ENCODE measurements at places on chromosomes 1 and 21.

- DNase-seq: peak; percentile 87
These were observed 62.9 kb downstream of the MDM4 start for GRCh38 chr1:204578867-204579664.

DNA sequence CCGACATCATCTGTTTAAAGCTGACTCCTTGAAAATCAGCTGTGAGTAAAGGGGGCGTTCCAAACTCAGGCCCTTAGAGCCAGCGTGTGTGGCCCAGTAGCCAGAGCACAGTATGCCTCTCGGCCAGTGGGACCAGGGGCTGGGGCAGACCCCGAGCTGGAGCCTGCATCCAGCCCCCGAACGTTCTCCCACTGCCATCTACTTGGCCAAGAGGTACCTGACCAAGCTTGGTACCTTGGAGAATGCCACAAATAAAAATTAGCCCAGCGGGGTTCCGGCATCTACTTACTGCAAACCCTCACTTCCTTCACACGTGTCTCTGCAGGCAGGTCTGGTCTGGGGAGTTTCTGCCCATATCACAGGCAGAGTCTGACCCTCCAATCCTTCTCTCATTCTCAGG is 56.7 kb upstream of the COL6A2 start:
- no peak for DNase-seq

- no peak for DNase-seq
These were observed 72.4 kb downstream of the ATP5PO start for GRCh38 chr21:33843216-33843615.

GRCh38 chr1:92087542-92087941 is 7.4 kb downstream of the BTBD8 start:
- peak; percentile 22 for DNase-seq

GRCh38 chr1:19569786-19570185 is 74.3 kb upstream of the NBL1 start:
- no peak for DNase-seq

DNA sequence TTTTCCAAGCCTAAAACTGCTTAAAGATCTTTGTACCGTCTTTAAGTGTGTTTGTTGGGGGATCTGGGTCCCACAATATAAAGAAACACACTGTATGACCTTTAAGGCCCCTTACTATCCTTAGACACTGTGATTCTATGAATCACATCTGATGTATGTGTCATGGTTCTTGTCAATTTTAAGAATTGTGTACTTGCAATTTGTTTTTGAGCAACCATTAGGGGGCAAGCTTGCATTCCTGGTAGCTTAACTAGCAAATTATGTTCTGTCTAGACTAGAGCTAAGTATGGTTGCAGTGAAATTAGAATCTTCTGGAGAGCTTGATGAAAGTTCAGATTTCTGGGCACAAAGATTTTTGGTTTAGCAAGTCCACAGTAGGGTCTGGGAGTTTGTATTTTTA is 219.5 kb downstream of the TPR start:
- peak; percentile 74 for DNase-seq

- no peak for DNase-seq
These were observed 175.6 kb upstream of the ESRRG start for GRCh38 chr1:216898801-216899200.

- no peak for DNase-seq
These were observed 22.0 kb downstream of the FOXO6 start for GRCh38 chr1:41383094-41383852.

GRCh38 chr1:22317920-22318243 is 133.8 kb upstream of the ZBTB40 start:
- DNase-seq: peak; percentile 36

GRCh38 chr1:107405236-107405635 is 264.4 kb downstream of the NTNG1 start:
- DNase-seq: no peak

DNA sequence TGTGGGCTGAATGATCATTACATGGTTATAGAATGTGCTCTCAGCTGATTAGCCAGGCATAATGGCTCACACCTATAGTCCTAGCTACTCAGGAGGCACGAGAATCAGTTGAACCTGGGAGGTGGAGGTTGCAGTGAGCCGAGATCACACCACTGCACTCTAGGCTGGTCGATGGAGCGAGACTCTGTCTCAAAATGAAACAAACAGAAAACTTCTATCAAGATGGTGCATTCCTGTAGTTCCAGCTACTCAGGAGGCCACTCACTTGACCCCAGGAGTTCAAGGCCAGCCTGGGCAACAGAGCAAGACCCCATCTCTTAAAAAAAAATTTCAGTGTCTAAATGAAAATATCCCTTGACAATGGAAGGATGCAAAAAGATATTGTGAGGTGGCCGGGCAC is 10.9 kb downstream of the TIMM17A start:
- no peak for DNase-seq

DNA sequence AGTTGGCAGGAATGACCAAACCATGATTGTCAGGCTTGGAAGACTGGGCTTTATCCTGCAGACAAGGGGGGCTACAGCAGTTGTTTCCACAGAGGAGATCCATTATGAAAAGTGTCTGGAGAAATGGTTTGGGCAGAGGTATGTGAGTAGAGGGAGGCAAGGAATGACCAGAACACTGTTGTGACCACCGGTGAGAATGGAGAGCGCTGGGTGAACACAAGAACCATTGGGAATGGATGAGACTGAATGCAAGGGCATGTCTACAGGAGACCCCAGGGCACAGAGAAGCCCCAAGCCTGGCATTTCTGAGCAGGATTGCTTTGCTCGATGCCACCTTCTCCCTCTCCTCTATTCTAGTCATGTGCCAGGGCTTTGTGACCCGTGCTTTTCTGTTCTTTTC is 125.1 kb downstream of the CACNA1E start:
- DNase-seq: no peak

DNA sequence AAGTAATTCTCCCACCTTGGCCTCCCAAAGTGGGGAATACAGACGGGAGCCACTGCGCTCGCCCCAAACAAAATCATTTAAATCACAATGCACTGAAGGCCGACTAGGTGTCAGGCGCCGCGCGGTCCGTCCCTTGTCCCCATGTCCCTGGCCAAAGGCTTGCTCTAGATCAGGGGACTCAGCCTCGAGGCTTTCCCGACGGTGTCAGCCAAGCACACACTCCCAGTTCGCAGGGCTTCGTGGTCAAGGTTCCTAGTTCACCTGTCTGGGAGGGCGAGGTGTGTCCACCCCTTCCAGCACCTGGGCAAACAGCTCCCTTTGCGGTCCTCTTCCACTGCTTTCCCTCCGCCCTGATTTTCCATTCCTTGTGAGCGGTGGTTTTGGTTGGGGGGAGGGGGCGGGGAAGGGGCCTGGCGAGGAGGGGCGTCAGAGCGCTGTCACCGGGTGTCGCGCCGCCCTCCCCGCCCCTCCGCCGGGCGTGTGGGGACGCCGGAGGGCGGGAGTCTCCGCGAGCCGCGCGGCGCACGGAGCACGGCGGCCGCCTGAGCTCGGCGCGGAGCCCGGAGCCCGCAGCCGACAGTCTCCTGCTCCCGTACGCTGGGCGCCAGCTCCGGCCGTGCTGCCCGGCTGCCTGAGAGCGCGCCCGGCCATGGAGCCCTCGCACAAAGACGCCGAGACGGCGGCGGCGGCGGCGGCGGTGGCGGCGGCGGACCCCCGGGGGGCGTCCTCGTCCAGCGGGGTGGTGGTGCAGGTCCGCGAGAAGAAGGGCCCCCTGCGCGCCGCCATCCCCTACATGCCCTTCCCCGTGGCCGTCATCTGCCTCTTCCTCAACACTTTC is at the start of gene STUM:
Gene STUM, plus strand, starts transcription at position 509 of the 838 bp plus-strand sequence. Its CDS starts 141 bp downstream, at position 650.
- DNase-seq: peak; percentile 88

- DNase-seq: peak; percentile 77
These were observed 8.5 kb downstream of the FBXO2 start for GRCh38 chr1:11645670-11646265.

DNA sequence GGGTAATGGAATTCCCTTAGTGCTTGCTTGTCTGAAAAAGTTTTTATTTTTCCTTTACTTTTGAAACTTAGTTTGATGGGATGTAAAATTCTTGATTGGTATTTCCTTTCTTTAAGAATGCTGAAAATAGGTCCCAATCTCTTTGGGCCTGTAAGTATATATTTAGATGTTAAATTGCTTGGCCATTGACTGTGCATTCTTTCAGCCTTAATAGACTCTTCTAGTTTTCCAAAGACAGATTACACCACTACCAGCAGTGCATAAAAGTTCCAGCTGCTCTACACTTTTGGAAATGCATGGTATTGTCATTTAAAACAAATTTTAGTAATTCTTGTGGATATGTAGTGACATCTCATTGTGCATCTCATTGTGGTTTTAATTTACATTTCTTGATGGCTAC is 464.8 kb upstream of the USP24 start:
- DNase-seq: no peak

DNA sequence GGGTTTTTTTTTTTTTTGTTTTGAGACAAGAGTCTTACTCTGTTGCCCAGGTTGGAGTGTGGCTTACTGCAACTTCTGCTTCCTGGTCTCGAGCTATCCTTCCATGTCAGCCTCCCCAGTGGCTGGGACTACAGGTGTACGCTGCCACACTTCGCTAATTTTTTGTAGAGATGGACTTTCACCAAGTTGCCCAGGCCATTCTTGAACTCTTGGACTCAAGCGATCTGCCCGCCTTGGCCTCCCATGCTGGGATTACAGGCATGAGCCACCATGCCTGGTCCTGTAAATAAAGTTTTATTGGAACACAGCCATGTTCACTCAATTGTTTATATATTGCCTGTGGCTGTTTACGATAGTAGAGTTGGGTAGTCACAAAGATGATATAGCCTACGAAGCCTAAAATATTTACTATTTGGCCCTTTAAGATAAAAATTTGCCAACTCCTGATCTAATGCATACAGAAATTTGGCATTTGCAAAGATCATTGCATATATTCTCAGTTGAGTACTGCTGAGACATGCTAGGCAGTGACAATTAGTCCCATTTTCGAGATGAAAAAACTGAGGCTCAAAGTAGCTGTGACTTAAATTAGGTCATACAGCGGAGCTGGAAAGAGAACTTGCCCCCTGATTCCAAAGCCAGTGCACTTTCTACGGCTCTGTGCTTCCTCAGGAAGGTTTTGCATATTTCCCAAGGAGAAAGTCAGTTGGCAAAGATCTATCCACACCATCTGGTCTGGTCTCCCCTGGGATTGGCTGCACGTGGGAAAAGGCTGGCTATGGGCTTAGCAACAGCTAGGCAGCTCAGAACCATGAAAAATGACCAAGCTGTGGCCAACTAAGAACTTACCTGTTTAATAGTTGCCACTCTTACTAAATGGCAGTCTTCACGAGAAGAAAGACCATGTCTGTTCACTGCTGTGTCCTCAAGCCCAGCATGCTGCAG is 19.4 kb downstream of the MECR start:
- peak; percentile 85 for DNase-seq

- no peak for DNase-seq
These were observed 11.6 kb downstream of the ERRFI1 start for GRCh38 chr1:8014381-8014988.

- no peak for DNase-seq
These were observed 1.3 kb downstream of the SLC41A1 start for GRCh38 chr1:205811660-205812059.

DNA sequence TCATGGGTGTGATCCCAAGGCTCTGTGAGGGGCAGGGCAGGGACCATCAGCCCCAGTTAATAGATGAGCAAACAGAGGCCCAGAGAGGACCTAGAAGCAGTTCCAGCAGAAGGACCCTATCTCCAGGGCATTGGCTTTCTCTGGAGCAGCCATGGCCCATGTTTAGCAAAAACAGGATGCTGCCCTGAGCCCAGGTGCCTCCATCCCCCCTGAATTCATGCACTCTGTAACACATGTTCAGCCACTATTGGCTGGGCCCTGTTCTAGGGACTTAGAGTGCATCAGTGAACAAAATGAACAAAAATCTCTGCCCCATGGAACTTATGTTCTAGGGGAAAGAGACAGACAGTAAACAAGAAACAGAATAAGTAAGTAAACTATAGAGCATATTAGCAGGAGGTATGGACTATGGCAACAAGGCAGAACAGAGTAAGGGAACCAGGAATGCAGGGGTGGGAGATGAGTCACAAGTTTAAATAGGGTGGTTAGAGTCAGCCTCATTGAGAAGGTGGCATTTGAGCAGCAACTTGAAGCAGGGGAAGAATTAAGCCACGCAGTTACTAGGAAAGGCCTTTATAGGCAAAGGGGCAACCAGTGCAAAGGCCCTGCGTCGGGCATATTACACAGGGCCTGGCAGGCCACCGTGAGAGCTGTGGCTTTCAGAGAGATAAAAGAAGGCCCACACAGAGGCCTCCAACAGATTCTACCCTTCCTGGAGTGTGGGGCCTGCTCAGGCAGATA is 185.9 kb upstream of the EDN2 start:
- DNase-seq: no peak

All from NCI-H69 (cell line).